CD4-positive, alpha-beta T cell treated with Interleukin-15 for 1 hour (primary cell): ENCODE measurements at places on chromosomes 2 and 18.

DNA sequence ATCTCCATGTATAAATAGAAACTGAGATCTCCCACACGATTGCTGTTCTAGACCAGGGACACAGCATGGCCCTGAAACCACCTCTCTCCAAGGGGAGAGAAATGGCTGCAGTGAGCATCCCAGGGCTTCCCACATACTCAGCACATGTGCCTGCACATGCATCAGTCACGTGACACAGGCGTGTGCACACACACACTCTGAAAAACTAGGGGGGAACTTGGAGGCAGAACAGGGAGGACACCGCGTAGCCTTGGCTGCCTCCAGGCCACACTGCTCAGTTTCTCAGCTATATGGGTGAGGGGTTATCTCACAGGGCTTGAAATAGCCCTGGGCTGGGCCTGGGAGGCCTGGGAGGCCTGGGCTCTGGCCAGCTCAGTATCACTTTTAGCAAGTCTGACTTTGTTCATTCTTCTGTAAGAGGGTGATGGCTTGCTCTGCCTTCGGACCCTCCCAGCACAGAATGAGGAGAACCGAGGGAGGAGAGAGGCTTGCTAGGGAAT is 66.9 kb downstream of the EMX1 start:
- DNase-seq = no peak

DNA sequence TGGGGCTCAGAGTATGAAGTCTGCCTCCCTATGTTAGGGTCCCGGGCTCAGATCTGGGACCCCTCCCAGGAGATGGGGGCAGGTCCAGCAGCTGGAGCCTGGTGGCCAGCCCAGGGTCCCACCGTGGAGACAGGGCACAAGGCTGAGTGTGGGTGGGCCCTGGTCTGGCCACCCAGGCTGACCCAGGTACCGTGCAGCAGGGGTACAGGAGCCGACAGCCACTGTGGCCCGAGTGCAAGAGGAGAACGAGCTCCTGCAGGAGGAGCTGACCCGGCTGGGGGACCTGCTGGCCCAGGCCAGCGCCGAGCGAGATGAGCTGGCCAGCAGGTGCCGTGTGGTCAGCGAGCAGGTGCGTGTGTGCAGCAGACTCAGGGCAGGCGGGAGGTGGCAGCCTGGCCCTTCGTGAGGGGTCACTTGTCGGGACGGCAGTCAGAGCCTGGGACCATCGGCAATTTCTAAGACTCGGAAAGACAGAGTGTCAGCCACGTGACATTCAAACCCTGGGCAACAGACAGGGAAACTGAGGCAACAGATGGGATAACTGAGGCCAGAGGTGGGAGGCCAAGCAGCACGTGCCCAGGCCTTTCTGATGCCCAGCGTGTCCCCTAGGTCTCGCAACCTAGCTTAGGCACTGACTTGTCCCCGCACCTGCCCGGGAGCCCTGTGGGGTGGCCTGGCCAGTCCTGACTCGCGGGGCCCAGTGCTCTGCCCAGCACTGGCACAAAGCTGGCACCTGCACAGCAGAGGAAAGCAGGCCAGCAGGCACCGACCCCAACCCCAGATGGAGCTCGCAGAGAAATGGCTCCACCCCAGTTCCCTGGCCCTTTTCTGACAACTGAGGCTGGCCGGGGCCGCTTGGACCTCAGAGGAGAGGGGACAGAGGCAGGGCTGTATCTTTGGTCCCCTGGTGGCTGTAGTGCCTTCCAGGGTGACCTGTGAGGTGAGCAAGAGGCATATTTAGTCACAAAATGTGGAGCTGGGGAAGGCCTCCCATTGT is 13.9 kb downstream of the CROCC2 start:
- DNase-seq = peak; percentile 13

DNA sequence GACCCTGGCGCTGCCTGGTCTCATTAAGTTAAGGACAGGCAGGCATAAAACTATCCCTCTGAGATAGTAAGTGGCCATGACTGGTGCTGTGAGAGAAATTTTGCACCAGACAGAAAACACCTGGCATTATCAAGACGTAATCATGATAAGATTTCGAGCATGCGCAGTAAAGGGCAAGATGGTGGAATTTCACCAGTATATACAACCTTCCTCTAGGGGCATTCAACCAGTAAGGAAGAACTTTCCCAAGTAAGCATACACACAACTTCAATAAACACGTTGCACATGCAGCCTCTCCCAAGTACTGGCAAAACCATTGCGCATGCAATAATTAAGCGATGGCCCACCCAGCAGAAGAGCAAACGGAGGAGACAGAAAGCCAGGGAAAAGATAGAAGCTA is 1376.4 kb upstream of the CRIM1 start:
- no peak for DNase-seq

DNA sequence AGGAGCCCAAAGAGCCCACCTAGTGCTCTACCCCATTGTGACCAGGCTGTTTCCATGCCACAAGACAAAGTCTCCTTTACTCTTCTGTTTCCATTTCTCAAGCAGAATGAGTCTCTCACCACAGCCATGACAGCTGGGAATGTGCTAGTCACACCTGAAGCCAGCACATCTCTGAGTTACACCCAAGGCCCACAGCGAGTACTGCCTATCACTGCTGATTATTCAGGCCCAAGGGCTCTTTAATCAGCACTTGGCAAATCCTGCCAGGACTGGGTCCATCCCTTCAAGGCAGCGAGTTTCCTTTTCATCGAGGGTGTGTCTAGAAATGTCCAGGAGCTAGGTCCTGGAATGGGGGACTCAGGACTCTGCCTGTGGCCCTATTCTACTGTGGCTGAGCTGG is 14.6 kb upstream of the PPP1R1C start:
- DNase-seq = no peak

DNA sequence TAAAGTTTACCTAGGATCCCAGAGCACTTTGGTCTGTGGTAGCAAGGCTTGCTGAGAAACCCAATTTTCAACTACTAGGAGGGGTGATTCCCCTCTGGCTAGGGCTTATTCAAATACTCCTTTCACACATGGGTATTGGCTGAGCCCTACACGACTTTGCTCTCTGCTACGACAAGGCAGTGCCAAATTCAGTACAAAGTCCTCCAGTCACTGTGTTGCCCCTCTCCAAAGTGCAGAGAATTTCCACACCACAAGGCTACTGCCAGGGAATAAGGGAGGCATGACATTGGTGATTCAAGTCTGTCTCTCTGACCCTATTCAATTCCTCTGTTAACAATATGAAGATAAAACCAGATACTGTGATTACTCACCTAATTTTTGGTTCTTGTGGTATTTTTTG is 38.9 kb downstream of the SYT4 start:
- no peak for DNase-seq

DNA sequence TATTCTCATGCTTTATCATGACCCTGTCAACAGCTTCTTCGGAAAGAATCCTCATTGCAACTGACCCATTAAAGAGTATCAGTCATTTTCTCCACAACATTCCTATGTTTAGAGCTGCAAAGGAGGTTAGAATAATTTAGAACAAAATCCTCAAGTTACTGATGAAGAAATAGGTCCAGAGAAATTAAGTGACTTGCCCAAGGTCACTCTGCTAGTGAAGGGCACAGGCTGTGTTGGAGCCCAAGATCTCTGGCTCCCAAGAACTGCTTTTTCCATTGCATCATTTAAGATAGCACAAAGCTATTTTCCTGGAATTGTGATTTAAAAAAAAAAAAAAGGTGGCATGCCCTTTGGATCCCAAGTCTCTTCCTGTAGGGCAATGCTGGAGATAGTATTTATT is 9.6 kb downstream of the IRS1 start:
- no peak for DNase-seq

GRCh38 chr2:237627441-237628246 is at the start of gene LRRFIP1:
LRRFIP1 (plus strand) TSS chr2:237627587; CDS start chr2:237627645, 58 bp downstream.
- DNase-seq = no peak

DNA sequence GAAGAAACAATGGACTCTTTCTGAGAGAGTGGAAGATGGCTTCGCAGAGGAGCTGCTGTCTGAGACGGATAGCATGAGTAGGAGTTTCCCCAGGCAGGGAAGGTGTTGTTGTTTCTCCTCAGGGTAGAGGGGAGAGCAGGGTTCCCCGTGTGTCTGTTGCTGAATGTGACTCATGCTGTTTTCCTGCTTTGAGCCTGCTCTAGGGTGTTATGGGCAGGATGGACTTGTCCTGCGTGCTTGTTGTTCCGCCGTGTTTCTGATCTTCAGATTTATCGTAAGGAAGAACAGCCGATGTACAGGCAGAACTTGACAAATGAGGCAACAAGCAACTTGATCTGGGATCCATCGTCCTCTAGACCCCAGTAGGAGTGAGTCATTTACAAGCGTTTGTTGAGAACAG is 19.7 kb upstream of the MYCN start:
- DNase-seq = no peak

GRCh38 chr2:98308068-98308467 is 38.2 kb upstream of the CNGA3 start:
- no peak for DNase-seq

DNA sequence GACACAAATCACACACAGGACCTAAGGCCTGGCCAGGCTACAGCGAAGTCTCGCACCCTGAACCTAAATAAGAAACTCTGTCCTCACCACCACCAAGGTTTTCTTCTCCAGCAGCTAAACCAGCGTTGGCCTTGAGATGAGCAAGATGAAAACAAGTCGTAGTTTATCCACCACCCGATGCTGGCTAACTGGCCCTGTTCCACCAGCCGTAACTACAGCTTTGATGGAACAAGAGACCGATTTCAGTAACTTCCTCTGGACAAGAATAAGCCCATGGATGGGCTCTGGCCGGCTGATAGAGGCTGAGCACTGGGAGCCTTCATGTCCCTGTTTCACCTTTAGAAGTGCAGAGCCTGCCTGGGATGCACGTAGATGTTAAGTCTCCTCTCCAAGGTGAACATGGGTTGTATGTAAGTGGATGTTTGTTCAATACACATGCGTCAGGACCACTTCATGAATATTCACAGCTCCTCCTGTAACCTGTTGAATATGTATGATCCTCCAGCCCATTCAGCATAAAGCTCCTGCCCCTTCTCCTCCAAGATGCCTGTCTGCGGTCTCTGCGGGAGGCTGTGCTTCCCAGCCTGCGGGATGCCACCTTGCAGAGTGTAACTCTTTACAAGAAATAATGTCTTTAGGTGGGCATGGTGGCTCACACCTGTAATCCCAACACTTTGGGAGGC is 24.2 kb downstream of the ADI1 start:
- no peak for DNase-seq

DNA sequence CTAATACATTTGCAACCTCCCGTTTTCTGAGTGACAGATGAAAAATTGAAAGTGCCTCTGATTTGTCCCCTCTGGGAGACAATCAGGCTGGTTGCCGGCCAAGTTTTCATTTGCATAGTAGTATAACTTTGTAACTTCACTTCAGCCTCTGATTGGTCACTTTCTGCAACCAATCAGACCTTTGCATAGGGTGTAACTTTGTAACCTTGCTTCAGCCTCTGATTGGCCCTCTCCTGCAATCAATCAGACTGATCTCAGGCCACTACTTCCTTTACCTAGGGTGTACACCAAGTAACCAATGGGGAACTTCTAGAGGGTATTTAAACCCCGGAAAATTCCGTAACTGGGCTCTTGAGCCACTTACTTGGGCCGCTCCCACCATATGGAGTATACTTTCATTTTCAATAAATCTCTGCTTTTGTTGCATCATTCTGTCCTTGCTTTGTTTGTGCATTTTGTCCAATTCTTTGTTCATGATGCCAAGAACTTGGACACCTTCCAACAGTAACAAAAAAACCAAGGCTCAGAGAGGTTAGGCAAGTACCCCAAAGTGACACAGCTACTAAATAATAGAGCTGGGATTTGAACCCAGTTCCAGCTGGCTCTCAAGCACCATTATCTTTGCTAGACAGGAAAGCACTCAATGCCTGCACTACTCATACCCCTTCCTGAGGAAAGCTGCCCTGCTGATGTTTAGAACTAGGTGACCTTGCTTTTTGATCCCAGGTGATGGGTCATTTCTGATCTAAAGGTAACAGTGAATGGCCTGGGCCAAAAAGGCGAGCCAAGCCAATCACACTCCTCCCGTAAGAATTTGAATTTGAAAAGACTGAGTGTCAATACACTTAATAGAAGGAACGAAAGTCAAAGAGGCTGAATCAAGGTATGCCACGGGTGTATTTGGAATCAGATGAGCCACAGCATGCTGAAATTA is 10.9 kb upstream of the MYOM1 start:
- no peak for DNase-seq

DNA sequence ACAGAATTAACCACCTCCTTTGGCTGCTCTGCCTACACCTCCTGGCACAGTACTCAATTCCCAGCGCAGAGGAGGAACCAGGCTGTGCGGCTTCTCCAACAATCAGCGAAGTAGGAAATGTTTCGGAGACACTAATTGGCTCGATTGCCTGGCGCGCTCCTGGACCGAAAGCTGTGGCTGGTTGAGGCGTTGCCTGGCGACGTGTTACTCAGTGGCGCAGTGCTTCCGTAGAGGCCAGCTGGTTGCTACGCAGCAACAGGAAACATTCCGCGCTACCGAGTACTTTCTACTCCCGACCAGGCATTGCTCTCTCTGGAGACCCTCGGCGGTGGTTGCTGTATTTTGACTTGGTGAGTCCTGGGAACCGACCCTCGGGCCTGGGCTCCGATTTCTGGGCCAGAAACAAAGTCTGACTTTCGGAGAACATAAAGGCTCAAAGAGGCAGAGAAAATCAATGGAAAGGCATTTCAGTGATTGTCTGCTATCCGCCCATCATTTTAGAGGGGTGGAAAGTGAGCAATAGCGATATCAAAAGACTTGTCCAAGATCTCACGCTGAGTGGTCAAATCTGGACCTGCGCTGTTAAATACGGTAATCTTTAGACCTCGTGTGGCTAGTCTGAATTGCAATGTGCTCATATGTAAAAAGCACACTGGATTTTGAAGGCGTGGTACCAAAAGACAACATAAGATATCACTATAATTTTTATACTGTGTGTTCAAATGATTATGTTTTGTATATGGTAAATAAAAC is at the start of gene DNAH6:
Gene DNAH6, plus strand, starts transcription at position 265 of the 753 bp plus-strand sequence. CDS start 1,329 bp downstream, outside the sequence.
- DNase-seq = peak; percentile 91

DNA sequence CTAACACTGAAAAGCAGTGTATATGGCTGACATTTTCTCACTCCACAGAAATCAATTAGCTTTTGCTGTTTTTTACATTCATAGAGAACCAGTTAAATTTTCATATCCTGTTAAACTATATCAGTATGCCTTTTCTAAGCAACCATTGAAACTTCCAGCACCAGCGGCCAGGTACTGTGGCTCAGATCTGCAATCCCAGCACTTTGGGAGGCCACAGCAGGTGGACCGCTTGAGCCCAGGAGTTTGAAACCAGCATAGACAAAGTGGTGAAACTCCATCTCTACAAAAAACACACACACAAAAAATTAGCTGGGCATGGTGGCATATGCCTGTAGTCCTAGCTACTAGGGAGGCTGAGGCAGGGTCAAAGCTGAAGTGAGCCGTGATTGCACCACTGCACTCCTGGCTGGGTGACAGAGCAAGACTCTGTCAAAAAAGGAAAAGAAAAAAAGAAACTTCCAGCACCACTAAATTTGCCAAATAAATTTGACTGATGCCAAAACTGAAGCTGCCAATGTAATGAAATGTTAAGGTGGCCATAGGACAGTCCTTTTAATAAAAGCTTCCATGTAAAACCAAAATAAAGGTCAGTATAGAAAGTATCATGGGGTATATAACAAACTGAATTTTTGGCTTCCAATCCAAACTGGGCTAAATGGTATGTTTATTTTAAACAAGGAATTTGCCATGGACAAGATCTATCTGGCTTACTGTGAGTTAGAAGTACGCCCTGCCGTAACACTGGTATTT is 3.5 kb downstream of the SFT2D3 start:
- DNase-seq = no peak

GRCh38 chr2:63975437-63976124 is 43.6 kb downstream of the VPS54 start:
- DNase-seq = no peak
